Heart left ventricle (tissue), 16 donors: ENCODE measurements at places on chromosomes 4 and X. TPM values are rescaled to one million over a fixed set of nuclear protein-coding genes. Genes with fewer than 3 reads are reported as not detected.

Gene MTTP
- 0.44 TPM for polyA plus RNA-seq

Gene DLG3
- 6.1 TPM for polyA plus RNA-seq

Gene MAB21L2
- 0.06 TPM for polyA plus RNA-seq

Gene PNMA6A
- 0.71 TPM for polyA plus RNA-seq

Gene MAGEA12
- not detected for polyA plus RNA-seq

Gene ESX1
- not detected for polyA plus RNA-seq

Gene SUPT20HL1
- polyA plus RNA-seq, result not detected

Gene H2AZ1
- 255 TPM for polyA plus RNA-seq

Gene POLN
- 0.84 TPM for polyA plus RNA-seq

Gene SLITRK4
- 0.14 TPM for polyA plus RNA-seq

Gene RGN
- 16.0 TPM for polyA plus RNA-seq

Gene LRPAP1
- 322 TPM for polyA plus RNA-seq

Gene TRMT10A
- 4.8 TPM for polyA plus RNA-seq

Gene LDB2
- 23.5 TPM for polyA plus RNA-seq
